ENCODE measurements at places on chromosomes 3 and 15.
A peak's percentile ranks its signal among the peaks of the same experiment; 100 is the strongest.

DNA sequence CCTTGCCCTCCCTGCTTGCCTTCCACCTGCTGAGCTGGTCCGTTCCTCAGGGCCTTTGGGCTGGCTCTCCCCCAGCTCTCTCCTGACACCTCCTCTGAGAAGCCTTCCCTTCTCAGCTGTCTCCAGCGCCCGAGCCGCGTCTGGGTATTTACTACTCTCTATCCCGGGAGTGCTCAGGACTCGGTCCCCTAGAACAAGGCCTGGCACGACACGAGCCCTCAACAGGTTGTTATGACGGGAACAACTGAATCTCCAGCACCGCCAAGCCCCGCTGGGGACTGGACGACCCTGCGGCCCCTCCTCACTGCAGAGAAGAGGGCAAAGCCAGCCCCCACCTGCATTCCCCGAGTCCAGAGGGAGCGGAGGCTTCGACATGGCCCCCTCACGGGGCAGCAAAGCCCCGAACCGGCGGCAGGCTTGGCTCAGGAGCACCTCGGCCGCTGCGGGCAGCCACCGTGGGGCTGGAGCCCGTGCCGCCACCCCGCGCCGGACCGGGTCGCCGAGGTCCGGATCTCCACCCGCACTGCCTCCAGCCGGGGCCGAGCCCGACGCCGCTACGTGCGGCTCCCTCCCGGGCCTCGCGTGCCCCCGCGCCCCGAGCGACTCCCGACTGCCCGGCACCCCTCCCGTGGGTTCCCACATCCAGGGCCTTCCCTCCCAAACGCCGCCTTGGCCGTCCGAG lies 792 bp downstream of the TPRA1 start:
- no peak for DNase-seq

DNA sequence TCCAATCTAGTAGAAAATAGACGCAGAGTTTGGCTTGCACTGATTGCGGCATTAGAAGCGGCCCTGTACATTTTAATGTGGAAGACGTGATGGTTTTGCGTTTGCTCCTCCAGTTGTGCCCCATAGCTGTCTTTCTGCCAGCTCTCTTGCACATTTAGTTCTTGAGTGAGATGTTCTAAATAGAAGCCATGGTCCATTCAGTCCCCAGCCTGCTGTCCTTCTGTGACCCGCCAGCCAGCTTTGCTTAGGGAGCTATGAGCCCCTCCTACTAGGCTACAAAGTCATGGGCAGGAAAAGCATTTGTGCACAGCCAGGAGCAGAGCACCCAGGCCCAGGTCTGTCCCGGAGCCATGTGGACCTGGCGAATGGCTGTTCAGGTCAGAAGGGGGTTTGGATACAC lies 50.3 kb downstream of the APBA2 start:
- DNase-seq, result no peak

DNA sequence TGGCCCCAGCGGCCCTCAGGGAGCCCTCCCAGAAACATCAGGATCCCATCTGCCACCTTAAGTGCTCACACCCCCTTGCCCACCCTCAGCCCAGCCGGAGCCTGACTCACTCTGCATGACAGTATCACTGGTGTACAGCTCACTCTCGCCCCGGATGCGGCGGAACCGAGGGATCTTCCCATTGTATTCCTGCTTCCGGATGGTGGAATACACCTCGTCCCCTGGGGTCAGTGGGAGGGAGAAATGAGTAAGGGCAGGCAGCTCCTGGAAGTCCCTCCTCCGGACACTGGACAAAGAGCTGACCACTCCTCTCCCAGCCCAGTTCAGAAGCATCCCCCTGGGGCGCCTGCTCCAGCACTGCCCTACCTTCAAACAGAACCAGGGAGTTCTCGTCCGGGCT lies 16.5 kb downstream of the SEMA7A start:
- DNase-seq, result no peak

DNA sequence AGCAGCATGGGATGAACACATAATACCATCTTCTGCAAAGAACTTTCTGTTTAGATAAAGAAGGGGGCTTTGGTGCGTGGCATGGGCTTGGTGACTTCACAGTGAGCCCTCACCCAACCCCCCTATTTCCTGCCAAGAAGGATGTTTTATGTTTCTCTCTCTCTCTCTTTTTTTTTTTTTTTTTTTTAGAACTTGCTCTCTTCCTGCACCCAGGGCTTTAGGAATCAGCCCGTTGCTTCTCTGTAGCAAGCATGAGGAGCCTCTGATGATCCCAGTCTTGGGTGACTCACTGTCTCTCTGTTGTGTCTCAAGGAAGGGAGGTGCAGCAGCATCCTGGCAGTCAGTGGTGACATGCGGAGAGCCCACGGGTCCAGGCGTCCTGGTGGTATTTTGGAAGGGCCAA lies 49.1 kb downstream of the CCK start:
- DNase-seq, result no peak

GRCh38 chr3:179046497-179047353 lies 24.9 kb downstream of the ZMAT3 start:
- no peak for DNase-seq

- peak; percentile 94 for DNase-seq
These were observed at the start of gene TMEM108 for GRCh38 chr3:133038089-133038730. Gene TMEM108, plus strand, starts transcription at chr3:133038391.

DNA sequence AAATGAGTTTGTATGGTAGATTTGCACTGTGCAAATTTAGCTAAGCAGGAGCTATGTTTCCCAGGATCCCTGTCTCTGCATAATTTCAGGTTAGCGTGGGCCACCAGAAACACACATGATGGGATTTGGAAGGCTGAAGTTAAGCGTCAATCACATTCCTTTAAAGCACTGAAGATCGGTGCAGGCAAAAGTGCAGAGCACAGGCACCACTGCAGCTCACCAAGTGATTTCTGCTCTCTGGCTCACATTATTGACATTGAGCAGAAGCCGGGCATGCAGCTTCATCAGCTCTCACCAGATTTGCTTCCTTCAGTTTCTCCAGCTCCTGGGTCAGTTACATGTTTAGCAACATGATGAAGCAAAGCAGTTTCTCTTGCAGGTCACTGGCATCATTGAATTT lies 256.4 kb upstream of the TGFBR2 start:
- DNase-seq, result no peak

DNA sequence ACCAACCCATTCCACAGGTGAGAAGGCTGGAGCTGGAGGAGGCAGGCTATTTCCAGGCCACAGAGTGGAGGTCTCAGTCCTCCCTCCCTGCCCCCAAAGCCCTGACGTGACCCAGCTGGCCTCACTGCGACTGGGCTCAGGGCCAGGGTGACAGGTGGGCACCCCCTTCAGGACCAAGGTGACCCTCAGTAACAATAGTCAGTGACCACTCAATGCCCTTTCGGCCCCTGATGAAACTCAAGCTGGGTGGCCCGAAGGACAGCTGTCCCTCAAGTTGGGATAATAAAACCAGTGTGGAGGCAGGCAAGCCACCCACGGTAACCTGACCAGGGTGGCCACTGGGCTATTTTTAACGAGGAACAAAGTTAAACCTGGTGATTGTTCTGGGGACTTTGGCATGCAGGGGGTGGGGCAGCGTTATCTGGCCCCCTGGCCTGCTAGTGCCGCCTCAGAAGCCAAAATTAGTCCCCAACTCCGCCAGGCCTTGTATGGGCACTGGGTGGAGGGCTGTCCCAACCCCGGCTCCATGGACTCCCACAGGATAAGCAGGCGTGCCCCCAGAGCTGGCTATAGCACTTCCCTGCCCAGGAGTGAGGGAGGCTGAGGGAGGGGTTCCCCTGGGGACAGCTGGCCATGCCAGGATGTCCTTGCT lies 1.1 kb downstream of the TNNC1 start:
- DNase-seq, result no peak

DNA sequence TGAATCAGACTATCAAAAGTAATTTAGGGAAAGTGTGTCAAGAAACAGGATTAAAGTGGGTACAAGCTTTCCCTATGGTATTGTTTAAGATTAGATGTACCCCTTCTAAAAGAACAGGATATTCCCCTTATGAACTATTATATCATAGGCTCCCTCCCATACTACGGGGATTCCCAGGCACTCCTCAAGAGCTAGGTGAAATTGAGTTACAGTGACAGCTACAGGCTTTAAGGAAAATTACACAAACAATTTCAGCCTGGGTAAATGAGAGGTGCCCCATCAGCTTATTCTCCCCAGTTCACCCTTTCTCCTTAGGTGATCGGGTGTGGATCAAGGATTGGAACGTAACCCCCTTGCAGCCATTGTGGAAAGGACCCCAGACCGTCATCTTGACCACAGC lies 240.8 kb upstream of the CNTN6 start:
- DNase-seq, result no peak

DNA sequence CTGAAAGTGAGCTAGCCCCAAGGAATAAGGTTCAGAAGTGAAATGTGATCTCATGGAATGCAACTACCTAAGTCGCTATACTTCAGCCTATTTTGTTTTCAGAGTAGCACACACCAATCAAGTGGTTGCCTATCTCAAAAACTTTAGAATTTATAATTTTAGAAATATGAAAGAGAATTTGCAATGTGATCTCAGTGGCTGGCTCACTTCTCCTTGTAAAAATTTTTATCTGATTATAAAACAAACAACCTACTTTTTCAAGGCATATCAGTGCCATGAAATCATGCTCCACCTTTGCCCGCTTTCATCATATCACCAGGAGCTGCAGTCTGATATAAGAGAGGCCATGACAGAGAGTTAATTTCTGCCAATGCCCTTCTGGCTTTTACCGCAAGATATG lies 47.3 kb downstream of the CLDN11 start:
- no peak for DNase-seq

DNA sequence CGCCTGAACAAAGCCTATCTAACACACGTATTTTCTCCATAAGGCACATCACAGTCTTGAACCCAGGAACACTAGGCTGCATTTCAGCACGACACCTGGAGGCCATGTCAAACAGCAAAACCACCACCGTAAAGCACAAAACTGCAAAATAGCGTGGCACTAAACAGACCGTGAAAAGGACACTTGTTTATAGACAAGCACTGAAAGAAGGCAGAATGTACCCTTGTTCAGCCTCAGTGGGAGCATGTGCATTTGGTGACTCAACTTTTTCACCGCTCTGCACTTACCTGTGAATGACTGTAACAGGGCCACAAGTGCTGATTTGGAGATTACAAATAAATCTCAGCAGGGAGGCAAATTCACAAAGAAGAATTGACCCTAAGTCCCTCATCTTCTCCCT lies 80.8 kb downstream of the ISG20 start:
- no peak for DNase-seq

- no peak for DNase-seq
These were observed 99.7 kb upstream of the TLE3 start for GRCh38 chr15:70197318-70197944.

DNA sequence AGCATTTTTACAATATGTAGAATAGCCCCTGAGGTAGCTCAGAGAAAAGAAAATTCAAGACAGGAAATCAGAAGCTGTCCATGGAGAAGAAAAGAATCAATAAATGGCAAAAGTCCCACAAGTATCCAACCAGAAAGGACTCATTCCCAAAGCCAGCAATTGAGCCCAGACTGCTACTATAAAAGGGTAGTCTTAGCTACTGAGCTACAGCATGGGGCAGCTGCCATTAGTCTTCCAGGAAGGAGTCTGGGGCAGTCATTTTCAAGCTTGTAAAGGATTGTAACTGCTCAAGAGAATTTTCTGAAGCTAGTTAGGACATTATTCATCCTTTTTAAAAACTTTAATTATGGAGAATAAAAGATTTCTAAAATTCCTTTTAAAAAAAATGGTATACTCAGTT lies 10.5 kb downstream of the LEKR1 start:
- no peak for DNase-seq

DNA sequence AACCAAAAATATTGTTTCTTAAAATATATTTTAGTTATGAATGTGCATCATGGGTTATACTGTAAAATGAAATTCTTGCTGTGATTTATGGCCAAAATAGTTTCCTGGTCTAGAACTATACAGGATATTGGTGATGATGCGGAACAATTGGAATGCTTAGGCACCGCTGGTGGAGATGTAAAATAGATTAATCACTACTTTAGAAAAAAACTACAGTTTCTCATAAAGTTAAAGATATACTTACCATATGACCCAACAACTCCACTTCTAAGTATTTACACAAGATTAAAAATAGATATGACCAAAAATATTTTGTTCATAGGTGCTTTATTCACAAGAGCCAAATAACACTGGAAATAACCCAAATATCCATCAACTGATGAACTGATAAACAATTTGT lies 126.7 kb downstream of the TUSC7 start:
- DNase-seq, result no peak

DNA sequence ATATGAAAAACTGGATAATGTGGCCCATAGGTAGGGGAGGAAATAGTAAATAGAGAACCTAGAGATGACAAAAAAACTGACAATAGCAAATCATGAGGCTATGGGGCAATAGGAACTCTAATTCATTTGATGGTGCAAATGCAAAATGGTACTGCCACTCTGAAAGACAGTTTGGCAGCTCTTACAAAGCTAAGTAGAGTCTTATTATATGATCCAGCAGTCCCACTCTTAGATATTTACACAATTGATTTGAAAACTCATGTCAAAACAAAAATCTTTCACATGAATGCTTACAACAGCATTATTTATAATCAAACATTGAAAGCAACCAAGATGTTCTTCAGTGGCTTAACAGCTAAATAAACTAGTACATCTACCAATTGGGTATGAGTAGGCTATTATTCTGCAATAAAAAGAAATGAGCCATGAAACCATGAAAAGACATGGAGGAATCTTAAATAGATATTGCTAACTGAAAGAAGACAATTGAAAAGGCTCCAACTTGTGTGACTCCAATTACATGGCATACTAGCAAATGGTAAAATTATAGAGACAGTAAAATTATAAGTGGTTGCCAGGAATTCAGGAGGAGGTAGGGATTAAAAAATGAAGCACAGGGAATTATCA lies 321.8 kb upstream of the STAC start:
- no peak for DNase-seq

DNA sequence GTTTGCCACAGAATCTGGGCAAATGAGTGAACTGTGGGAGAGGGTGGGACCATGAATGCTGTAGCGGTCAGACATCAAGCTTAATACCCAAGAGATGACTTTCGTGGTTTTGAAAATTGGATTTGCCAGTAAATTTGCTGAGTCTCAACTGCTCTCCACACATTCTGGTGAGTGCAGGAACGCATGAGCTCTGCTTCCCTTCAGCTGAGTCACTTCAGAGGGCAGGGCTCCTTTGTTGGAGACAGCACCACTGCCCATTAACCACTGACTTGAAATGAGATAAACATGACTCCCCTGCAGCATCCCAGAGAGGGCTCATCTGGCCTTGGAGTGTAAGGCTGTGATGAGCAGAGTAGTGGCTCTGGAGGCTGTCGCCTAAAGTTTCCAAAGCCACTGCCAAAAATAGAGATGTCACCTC lies 22.6 kb downstream of the RARRES1 start:
- DNase-seq, result no peak

GRCh38 chr3:42600958-42601675 lies 631 bp downstream of the NKTR start:
- DNase-seq, result no peak

- no peak for DNase-seq
These were observed 343.3 kb downstream of the GRM7 start for GRCh38 chr3:7203969-7204847.

DNA sequence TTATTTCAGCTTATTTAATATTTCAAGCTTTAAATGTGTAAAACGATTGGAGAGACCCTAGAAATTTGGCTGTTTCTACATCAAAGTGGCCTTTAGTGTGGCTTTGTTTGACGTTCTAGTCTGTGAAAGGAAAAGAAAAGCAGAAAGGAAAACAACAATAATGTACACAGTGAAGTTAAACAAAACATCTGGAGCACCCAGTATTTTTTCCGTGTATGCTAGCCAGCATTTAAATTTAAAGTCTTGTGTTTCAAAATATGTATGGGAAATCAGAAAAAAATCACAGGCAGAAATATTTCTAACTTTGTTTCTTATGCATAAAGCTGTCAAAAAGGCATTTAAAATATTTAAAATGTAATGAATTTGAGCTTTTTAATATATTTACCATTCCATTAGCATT lies 218.1 kb downstream of the NAALADL2 start:
- DNase-seq, result no peak
